ENCODE measurements at places on chromosomes 3 and 15.
A peak's percentile ranks its signal among the peaks of the same experiment; 100 is the strongest.

- H3K36me3 ChIP-seq: no peaks in the 10 kb centered on the region
- H3K4me3 ChIP-seq: no peak overlapping the region
- H3K27me3 ChIP-seq: no peaks in the 10 kb centered on the region
Measured at GRCh38 chr3:30184091-30184810, 422.1 kb upstream of the TGFBR2 start.

- peaks cover 7% of the 10 kb centered on the region for H3K4me1 ChIP-seq
- no peak overlapping the region for H3K4me3 ChIP-seq
- H3K27me3 ChIP-seq: no peaks in the 10 kb centered on the region
- DNase-seq: no peak
- no peak overlapping the region for H3K27ac ChIP-seq
- peaks cover 61% of the 10 kb centered on the region for H3K36me3 ChIP-seq
Measured at GRCh38 chr15:56228854-56229253, 14.8 kb downstream of the RFX7 start.

GRCh38 chr3:31900583-31900982 lies 80.5 kb downstream of the OSBPL10 start:
- DNase-seq: no peak
- no peak overlapping the region for H3K4me3 ChIP-seq
- H3K27ac ChIP-seq: no peak overlapping the region
- H3K4me1 ChIP-seq: peaks cover 3% of the 10 kb centered on the region
- no peaks in the 10 kb centered on the region for H3K36me3 ChIP-seq
- no peaks in the 10 kb centered on the region for H3K27me3 ChIP-seq

DNA sequence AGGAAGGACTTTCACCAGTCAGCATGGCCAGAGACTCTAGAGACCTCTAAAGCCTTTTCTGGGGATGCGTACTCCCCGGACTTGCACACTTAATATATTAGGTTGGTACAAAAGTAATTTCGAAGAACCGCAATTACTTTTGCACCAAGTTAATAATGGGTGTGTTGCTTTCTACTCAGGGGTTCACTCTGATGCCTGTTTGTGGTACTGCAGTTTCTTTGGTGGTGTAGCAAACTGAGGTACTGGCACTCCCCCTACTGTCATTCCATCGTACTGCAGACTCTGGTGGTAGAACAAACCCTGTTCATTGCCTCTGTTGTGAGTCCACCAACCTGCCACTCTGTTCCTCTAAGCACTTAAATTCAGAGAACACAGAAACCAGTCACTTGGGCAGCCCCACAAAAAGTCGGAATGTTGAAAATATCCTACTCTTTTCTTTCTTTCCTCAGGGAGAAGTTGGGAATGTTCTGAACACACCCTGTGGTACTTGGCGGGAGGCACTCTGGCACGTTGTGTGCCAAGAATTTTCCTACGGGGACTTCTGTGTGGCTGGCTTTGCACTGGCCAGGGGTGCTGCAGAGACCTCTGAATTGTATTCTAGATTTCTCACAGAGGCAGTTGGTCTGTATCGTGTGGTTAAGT lies 46.3 kb downstream of the GABRG3 start:
- no peaks in the 10 kb centered on the region for H3K4me1 ChIP-seq
- DNase-seq: peak; percentile 59
- H3K27me3 ChIP-seq: no peaks in the 10 kb centered on the region
- no peak overlapping the region for H3K4me3 ChIP-seq
- no peak overlapping the region for H3K27ac ChIP-seq
- no peaks in the 10 kb centered on the region for H3K36me3 ChIP-seq

DNA sequence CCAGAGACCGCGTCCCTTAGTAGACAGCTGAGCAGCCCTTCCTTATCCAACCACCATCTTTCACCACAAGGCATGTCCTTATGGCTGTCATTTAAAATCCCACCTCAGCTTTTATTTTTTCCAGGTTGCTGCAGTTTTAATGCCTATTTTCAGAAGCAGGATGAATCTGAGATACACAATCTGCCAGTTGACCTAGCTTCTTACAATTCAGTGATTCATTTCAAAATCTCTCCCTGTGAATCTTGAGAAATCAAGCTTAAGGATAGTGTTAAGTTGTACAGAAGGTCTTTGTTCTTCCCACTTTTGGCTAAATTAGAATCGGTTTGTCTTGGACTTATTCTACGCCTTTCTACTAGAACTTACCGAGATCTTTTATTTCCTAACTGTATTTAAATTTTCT lies 522.3 kb upstream of the CFAP20DC start:
- H3K27ac ChIP-seq: no peak overlapping the region
- no peak for DNase-seq
- H3K27me3 ChIP-seq: peaks cover 4% of the 10 kb centered on the region
- peaks cover 6% of the 10 kb centered on the region for H3K4me1 ChIP-seq
- H3K36me3 ChIP-seq: no peaks in the 10 kb centered on the region

DNA sequence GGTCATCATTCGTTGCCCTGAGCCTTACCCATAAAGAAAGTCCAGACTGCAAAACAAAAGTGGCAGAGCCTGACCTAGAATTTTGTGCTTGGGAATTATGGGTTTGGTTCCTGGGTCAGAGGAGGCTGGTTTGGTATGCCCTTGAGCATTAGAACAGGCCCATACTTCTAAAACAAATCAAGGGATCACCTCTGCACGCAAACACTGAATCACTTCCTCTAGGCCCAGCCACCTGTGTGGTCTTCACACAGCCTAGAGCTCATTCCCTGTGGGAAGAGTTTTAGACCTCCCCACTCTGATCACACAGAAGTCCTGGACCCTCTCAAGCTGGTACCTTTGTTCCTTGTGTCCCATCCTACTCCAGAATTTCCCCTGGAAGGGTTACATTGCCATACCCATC lies 59.4 kb downstream of the B3GNT5 start:
- no peaks in the 10 kb centered on the region for H3K36me3 ChIP-seq
- H3K4me1 ChIP-seq: no peaks in the 10 kb centered on the region
- no peak overlapping the region for H3K27ac ChIP-seq
- no peak for DNase-seq
- H3K27me3 ChIP-seq: peaks cover 45% of the 10 kb centered on the region

DNA sequence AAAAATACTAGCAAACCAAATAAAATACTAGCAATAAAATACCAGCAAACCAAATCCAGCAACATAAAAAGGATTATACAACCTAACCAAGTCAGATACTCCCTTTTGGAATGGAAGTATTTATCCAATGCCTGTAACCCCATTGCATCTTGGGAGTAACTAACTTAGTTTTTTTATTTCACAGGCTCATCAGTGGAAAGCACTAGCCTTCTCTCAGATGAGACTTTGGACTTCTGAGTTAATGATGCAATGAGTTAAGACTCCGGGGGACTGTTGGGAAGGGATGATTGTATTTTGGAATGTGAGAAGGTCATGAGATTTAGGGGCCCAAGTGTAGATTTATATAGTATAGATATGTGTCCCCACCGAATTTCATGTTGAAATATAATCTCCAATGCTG lies 41.2 kb downstream of the POLQ start:
- DNase-seq: no peak
- H3K36me3 ChIP-seq: peaks cover 13% of the 10 kb centered on the region
- H3K27me3 ChIP-seq: peaks cover 2% of the 10 kb centered on the region

- no peak for DNase-seq
- no peak overlapping the region for H3K4me3 ChIP-seq
- H3K36me3 ChIP-seq: no peaks in the 10 kb centered on the region
- no peak overlapping the region for H3K27ac ChIP-seq
- peaks cover 6% of the 10 kb centered on the region for H3K4me1 ChIP-seq
- H3K27me3 ChIP-seq: no peaks in the 10 kb centered on the region
Measured at GRCh38 chr15:56794165-56794552, 60.9 kb upstream of the ZNF280D start.

GRCh38 chr3:196774848-196775422 lies 35.3 kb downstream of the PAK2 start:
- peak overlapping the region; percentile 78 for H3K27ac ChIP-seq
- H3K4me3 ChIP-seq: peak overlapping the region; percentile 46
- DNase-seq: peak; percentile 77
- H3K4me1 ChIP-seq: peaks cover 68% of the 10 kb centered on the region
- peaks cover 28% of the 10 kb centered on the region for H3K36me3 ChIP-seq

- H3K27me3 ChIP-seq: no peaks in the 10 kb centered on the region
- 0 out of 2 replicates have a peak, but pooled peaks cover 3% of the 10 kb centered on the region for H3K36me3 ChIP-seq
Measured at GRCh38 chr3:140234256-140234655, 299.3 kb downstream of the CLSTN2 start.

DNA sequence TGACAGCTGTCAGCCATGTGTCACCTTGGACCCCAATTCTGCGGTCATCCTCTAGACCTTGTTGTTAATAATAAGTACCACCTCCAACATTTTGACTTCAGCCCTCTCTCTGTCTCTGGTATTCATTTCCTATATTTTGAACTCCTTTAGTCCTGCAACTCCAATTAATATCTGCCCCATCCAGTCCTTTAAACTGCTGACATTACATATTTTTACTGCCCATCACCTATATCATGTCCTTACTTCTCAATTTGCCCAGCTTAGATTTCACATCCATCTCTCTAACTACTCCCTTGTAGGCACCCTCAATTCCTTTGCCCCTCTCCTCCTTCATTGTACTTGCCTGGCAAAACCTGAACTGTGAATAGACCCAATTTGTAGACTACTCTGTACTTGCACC lies 73.5 kb downstream of the SCN10A start:
- no peak overlapping the region for H3K4me3 ChIP-seq
- peaks cover 25% of the 10 kb centered on the region for H3K27me3 ChIP-seq
- H3K36me3 ChIP-seq: no peaks in the 10 kb centered on the region
- H3K27ac ChIP-seq: no peak overlapping the region
- H3K4me1 ChIP-seq: no peaks in the 10 kb centered on the region

GRCh38 chr15:75182187-75183131 lies 19.2 kb upstream of the C15orf39 start:
- H3K27me3 ChIP-seq: peaks cover 12% of the 10 kb centered on the region
- no peak overlapping the region for H3K27ac ChIP-seq
- peaks cover 27% of the 10 kb centered on the region for H3K4me1 ChIP-seq
- no peaks in the 10 kb centered on the region for H3K36me3 ChIP-seq
- DNase-seq: no peak

DNA sequence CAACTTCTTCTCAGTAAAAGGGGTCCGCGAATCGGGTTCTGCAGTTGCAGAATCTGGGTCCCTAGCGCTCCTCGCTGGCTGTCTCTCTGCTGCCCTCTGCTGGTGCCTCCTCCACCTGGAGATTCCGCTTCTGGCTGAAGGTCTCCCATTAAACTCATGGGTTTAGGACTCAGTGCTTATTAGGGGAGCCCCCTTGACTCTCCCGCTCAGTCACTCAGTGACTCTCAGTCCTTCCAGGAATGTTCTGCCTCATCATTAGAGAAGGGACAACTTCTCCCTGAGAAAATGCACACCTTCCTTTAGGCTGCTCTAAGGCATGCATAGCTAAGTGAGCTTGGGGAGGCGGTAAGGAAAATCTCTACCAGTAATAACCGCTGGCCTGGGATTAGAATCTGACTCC lies 7.1 kb downstream of the CPN2 start:
- peaks cover 7% of the 10 kb centered on the region for H3K27me3 ChIP-seq
- no peaks in the 10 kb centered on the region for H3K36me3 ChIP-seq
- peaks cover 21% of the 10 kb centered on the region for H3K4me1 ChIP-seq
- peak overlapping the region; percentile 51 for H3K4me3 ChIP-seq

GRCh38 chr3:1326546-1326945 lies 233.7 kb downstream of the CNTN6 start:
- no peaks in the 10 kb centered on the region for H3K4me1 ChIP-seq
- H3K36me3 ChIP-seq: no peaks in the 10 kb centered on the region
- no peak for DNase-seq
- no peak overlapping the region for H3K4me3 ChIP-seq
- H3K27me3 ChIP-seq: no peaks in the 10 kb centered on the region

DNA sequence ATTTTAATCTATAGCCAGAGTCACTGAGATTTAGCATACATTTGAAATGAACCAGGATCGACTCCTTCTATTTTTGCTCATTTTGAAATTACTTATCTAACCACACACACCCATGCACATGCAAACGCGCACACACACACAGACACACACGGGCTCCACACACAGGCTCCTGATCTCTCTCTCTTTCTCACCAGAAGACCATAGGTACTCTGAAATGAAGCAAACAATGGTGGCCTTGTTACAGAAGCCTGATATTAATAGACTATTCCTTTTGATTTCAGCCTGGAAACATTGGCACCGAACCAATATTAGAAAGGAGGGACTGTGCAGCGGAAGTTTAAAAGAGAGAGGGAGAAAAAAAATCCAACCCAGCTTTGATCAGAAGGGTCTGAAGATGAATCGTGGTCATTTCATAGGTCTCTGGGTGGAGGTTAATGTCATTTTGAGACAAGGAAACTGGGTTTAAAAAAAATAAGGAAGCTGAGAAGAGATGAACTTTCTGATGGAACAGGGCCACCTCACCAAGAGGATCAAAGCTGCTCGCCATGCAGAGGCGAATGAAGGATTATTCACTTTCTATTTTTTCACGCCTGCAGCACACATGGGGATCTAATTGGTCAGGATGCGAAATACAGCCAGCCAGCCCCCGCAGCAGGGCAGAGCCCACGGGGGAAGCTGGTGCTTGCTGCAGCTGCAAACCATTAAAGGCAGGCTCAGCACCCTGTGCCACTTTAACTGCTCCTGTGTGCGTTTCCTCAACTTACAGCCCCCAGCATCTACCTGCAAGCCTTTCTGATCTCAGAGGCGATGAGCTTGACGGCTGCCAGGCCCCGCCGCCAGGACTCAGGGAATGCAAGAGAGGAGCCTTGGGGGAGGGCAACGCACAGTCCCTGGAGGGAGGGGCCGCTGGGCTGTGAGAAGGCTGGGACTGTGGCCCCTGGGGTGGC lies 88.8 kb downstream of the HES1 start:
- H3K4me1 ChIP-seq: peaks cover 20% of the 10 kb centered on the region
- H3K4me3 ChIP-seq: no peak overlapping the region
- H3K27me3 ChIP-seq: peaks cover 42% of the 10 kb centered on the region
- DNase-seq: no peak
- H3K27ac ChIP-seq: no peak overlapping the region
- no peaks in the 10 kb centered on the region for H3K36me3 ChIP-seq

DNA sequence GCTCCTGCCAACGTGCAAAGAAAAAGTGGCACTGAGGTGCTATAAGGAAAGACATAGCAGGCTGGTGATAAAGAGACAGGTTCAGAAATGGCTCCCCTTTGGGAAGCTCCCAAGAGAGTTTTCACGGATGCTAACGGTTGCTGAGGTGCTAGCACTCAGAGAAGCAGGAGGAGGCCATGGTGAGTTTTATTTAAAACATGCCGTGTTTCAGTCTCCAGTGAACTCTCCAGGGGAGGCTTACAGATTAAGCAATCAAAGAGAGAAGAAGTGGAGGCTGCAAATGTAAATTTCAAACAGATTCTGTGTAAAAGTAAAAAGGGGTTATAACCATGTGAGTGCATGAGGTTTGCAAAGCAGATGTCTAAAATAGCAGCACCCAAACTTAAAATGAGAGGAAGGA lies 346.2 kb downstream of the NTRK3 start:
- no peaks in the 10 kb centered on the region for H3K36me3 ChIP-seq
- no peaks in the 10 kb centered on the region for H3K4me1 ChIP-seq
- H3K27ac ChIP-seq: no peak overlapping the region
- H3K27me3 ChIP-seq: peaks cover 13% of the 10 kb centered on the region
- DNase-seq: no peak

DNA sequence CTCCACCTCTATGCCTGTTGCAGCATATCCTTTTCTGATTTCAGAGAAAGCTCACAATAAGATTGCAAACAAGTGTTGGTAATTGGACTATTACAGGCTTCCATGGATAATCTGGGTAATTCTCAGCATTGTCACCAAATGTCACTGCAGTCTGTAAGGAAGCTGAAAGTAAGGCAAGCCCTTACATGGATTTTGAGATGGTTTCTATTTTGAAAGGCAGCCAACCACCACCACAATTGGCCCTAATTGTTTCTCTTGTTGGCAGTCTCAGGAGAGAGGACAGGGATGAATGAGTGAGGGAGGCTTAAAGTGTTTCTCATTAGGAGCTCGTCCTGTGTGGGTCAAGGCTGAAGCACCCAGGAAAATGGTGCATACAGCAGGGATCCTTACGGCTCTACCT lies 879.9 kb downstream of the TUSC7 start:
- H3K4me1 ChIP-seq: no peaks in the 10 kb centered on the region
- H3K27me3 ChIP-seq: peaks cover 2% of the 10 kb centered on the region
- no peaks in the 10 kb centered on the region for H3K36me3 ChIP-seq
- no peak overlapping the region for H3K4me3 ChIP-seq
- H3K27ac ChIP-seq: no peak overlapping the region
